MCF 10A (cell line): ENCODE measurements at places on chromosomes 2 and 18.

GRCh38 chr2:216789081-216789480 lies 70.8 kb downstream of the TNP1 start:
- DNase-seq: no peak

DNA sequence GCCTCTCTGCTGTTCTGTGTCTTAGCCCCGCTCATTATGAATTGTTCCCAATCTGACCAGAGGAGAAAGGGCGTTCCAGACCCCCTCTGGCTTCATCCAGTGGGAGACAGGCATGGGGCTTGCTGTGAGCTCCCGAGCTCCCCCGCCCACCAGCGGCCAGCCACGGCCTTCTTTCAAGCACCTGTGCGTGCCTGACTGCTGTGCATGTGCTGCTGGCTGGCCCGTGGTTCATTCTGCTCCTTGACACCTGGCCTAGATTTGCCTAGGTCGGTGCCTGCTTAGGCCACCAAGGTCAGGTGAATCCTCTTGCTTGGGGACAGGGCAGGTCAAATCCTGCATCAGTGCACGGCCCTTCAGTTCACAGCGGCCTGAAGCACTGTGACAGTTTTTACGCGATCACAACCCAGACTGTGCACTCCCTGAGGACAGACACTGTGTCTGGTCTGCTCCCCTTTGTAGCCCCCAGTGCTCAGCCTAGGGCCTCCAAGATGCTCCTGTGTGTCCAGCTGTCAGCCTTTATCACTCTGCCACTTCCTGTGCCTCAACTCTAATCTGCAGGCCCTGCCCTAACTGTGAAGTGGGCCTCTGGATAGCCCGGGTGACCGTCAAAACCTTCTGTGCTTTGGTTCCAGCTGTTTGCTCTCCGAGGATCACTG lies 3.6 kb upstream of the LPIN1 start:
- DNase-seq: no peak

- DNase-seq: peak; percentile 70
Observed at GRCh38 chr2:112749755-112750559, 14.5 kb downstream of the CKAP2L start.

DNA sequence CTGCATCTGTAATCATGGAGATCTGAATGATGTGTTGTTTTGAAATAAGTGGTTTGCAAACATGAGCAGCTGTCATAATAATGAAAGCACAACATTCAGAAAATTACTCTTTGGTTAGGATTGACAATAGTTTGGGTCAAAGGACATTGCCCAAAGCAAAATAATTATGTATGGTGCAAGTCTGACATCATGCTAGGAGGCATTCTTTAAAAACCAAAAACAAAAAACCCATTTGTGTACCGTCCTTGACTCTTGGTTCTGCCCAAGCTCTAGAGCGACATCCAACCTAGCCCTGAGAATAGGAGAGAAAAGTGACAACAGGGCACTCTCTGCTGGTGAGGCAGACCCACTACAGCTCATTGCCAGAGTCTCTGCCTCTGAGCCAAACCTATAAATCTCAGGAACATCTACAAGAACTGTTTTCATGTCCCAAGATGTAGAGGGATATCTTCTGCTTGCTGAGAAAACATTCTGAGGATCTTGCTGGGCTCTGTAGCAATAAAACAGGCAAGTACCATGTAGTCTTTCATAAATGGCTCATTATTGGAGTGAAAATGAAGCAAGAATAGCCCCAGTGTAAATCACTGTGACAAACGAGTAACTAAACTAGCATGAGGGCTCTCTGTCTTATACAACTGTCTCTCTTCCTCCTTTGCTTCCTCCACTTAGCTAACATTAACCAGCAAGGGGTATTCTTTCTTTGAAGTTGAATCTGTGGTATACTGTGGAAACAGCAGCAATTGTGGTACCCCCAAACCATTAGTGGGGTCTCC lies 266.8 kb upstream of the CXCR4 start:
- peak; percentile 56 for DNase-seq

GRCh38 chr2:28394331-28394877 lies 1.7 kb downstream of the FOSL2 start:
- no peak for DNase-seq

DNA sequence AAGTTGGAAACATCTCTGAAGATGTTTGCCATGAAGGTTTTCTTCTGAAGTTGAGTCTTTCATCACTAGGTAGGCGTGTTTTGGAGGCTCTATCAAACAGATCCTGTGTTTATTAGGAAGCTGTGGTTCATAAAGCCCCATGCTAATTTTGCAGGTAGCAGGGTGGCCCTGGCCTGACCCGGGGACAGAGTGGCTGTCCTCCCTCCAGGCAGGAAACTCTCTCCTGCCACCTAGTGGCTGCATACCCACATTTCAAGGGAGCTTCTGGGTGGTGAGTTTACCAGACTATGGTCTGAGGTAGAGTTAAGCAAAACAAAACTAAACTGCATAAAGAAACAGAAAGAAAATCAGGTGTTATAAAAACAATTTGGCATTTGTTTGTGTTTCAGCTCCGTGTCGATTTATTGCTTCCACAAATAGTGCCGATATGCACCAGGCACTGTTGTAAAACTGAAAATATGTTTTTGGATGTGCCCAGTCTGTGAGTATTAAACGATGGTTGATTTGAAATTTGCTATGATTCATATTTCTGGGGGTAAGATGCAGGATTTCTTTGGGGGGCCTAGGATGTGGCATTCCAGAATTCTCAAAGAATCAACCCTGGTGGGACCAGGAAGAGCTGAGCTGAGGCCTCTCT lies 26.0 kb upstream of the IL37 start:
- peak; percentile 61 for DNase-seq

DNA sequence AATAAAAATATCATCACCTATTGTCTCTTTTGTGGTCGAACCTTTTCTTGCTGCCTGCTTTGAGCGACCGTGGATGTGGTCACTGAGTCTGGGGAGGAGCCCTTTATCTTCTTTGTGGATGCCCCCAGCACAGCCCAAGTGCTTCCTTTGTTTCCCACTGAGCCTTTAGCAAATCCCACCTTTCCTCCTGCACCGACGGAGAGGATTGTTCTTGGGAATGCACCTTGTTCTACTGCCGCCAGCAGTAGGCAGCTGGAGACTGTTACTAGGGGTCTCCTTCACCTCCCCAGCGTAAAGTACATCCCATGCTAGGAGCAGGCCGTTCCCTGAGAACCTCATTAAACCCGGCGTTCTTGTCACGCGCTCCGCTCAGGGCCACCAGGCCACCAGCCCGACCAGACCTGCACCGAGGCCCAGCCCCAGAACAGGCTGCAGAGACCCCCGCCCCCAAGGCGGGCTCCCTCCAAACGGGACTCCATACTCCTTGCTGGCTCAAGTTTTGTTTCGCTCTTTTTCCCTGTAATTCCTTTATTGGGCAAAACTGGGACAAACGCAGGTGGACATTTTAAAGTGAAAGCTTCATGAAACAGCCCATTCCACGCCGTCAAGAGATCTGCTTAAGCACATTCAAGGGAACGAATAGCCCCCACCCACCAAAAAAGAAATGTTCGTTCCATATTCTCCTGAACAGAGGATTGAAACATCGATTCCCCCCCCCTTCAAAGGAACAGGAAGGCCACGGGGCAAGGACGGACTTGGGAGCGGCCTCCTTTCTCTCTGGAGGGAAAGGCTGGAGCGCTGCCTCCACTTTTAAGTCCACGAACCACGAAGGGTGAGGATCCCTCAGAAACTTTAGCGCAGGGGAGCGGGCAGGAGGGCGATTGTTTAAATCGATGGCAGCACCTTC lies 1.1 kb upstream of the MAT2A start:
- DNase-seq: peak; percentile 38

DNA sequence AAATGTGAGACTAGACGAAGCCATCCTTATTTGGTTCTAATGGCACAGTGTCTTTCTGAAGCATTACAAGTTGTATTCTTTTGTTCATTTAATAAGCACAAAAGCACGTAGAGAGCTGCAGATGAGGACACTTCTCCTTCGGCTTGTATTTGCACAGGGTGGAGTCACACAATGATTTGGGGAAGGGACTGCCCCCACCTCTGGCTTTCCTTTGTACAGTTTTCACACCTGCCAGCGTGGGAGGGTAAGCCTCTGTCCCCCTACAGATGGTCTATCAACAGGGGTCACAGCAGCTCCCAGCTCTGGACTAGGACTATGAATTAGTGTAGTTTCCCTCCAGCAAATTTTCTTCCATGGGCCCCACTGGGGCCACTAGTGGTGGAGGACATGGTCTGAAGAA lies 108.2 kb upstream of the KLHL14 start:
- DNase-seq: no peak

- no peak for DNase-seq
Observed at GRCh38 chr2:85064927-85065577, 68.1 kb upstream of the TCF7L1 start.

- no peak for DNase-seq
Observed at GRCh38 chr2:142031656-142032055, 99.2 kb downstream of the LRP1B start.

DNA sequence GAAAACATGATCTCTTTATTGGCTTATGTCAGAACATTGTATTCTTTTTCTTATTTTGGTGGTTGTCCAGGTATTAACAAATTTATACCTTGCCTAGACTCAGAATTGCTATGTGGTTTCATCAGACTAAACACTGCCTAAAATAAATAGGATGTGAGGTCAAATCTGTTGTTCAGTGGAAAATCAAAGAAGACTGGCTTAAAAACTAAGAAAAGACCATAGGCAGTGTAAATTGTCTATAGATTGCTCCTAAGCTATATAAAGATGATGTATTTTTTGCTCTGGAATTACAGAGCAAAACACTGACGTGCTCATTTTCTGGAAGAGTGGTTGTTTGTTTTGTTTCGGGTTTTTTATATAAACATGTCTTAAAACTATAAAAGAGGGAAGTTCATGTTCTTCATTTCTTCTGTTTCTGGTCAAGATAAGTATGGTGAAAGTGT lies 266.0 kb downstream of the ALPK2 start:
- no peak for DNase-seq

- DNase-seq: no peak
Observed at GRCh38 chr2:27915191-27915590, 24.7 kb downstream of the BABAM2 start.

- no peak for DNase-seq
Observed at GRCh38 chr2:156739301-156739700, 303.1 kb downstream of the GPD2 start.

- DNase-seq: no peak
Observed at GRCh38 chr2:172153156-172153555, 50.5 kb upstream of the DLX2 start.

DNA sequence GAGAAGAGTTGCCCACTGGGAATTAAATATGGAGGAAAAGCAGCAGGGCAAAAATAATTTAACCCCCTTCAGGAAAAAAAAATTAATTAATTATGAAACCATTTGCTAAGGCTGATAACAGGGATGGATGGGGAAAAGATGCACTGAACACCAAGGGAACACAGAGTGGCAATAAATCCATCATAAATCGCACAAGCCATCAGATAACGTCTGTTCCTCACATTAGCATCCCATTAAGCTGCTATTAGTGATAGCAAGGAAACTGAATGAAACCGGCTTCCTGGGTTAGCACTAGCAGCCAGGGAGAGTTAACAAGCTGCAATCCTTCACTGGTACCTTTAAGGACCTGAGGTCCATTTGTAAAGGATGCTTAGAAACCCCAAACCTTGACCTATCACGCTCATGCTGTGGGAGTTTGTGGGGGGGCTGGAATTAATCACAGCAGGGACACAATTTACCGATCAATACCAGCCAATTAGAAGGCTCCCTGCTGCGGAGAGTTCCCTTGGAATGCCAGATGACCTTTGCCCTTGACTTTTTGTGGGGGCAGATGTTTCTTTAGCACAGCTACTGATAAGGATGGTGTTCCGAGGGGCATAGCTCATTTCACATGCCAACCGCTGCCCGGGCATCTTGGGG lies 175.5 kb upstream of the KLF7 start:
- no peak for DNase-seq

GRCh38 chr2:71787476-71788185 lies 334.3 kb downstream of the DYSF start:
- no peak for DNase-seq

- DNase-seq: peak; percentile 85
Observed at GRCh38 chr2:235511187-235511661, 17.4 kb downstream of the AGAP1 start.
